ENCODE measurements at places on chromosomes 6 and 20.

DNA sequence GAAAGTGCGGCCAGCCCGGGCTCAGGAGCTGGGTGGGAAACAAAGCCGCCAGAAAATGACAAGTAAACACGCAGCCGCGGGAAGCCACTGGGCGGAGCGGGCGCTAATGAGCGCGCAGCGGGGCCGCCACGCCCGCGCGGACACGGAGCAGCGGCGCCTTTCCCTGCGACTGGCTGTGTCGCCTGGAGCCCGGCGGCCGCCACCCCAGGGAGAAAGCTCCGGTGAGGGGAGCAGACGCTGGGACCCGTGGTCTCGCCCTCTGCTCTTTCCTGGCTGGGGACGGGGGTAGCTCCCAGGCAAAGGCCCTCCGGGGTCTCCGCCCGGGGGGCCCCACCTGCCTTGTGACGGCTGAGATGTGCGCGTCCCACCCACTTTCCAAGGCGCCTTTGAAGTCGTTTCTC is 54.9 kb downstream of the PRR18 start:
- DNase-seq, result peak; percentile 42

- no peak for DNase-seq
Observed at GRCh38 chr20:38649275-38649891, 47.8 kb downstream of the ARHGAP40 start.

GRCh38 chr20:44195605-44196004 is 8.6 kb upstream of the JPH2 start:
- DNase-seq, result no peak

- DNase-seq, result no peak
Observed at GRCh38 chr20:64058536-64058935, 4.5 kb upstream of the TCEA2 start.

DNA sequence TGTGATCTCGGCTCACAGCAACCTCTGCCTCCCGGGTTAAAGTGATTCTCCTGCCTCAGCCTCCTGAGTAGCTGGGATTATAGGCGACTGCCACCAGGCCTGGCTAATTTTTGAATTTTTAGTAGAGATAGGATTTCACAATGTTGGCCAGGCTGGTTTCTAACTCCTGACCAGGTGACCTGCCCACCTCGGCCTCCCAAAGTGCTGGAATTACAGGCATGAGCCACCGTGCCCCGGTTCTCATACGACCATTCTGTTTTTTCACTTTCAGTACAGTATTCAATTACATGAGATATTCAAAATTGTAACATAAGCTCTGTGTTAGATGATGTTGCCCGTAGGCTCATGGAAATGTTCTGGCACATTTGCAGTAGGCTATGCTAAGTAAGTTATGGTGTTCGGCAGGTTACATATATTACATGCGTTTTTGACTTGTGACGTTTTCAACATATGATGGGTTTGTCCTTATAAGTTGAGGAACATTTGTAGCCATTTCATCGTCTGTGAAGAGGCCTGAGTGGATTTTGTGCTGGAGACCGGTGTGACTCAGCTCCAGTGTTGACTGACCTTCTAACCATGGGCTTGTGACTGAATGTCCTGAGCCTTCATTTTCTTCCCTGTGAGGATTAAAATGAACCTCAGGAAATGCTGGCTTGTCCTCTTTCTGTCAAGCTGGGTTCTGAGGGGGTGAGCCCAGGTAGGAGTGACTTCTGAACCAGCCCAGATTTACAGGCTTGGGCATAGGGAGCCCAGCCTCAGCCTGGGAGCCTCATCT is 12.2 kb downstream of the PPARD start:
- DNase-seq, result no peak

GRCh38 chr6:16190214-16190613 is 48.2 kb upstream of the GMPR start:
- no peak for DNase-seq

- DNase-seq, result no peak
Observed at GRCh38 chr20:45975686-45976085, 3.7 kb upstream of the ZNF335 start.

- no peak for DNase-seq
Observed at GRCh38 chr6:79544939-79545450, 7.8 kb upstream of the LCA5 start.

DNA sequence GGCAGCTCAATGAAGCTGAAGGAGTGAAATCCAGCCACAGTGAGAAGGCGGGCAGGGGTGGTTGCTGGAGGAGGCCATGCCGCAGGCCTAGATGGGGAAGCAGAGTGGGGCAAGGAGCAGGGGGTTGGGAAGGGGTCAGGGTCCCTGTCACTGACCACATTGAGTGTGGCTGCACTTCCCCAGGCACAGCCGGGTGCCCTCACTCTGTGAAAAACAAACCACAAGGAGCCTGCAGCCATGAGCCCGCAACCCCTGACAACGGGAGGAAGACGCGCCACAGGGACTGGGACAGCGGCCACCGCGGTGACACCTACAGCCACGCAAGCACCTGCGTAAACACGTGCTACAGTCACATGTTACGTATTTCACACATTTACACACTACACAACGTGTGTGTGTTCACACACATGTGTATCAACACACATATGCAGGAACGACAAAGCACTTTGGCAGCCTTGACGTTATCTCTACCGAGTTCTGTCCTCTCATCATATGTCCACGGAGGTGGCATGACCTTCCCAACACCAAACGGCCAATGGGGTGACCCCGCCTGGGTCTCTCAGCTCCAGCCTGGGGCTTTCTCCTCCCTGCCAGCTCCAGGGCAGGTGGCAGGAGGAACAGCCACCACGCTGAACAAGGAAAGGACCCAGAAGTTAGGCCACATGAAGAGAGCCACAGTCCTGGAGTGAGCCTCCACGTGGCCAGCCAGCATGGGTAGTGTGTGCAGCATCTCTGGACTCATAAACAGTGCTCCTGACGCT is 137.6 kb upstream of the RPS6KA2 start:
- no peak for DNase-seq

- DNase-seq, result no peak
Observed at GRCh38 chr6:6497976-6498375, 90.5 kb upstream of the LY86 start.

- DNase-seq, result no peak
Observed at GRCh38 chr20:7323957-7324356, 556.5 kb downstream of the BMP2 start.

DNA sequence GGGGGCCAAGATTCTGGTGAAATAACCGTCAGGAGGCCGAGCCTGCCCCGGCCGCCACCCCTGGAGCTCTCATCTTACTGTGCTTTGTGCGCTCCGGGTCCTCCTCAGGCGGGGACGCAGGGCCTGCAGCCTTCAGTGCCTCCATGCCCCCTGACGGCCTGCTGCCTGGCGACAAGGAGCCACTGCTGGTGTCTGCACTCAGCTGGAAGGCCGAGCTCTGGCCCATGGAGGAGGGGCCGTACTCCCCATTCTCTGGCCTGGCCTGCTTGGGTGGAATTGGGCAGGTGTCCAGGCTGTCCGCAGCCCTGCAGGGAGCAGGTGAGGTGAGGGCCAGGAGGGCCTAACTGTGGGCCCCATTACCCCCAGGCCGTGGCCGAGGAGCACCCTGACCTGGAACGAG is 5.3 kb downstream of the ZNF512B start:
- no peak for DNase-seq

DNA sequence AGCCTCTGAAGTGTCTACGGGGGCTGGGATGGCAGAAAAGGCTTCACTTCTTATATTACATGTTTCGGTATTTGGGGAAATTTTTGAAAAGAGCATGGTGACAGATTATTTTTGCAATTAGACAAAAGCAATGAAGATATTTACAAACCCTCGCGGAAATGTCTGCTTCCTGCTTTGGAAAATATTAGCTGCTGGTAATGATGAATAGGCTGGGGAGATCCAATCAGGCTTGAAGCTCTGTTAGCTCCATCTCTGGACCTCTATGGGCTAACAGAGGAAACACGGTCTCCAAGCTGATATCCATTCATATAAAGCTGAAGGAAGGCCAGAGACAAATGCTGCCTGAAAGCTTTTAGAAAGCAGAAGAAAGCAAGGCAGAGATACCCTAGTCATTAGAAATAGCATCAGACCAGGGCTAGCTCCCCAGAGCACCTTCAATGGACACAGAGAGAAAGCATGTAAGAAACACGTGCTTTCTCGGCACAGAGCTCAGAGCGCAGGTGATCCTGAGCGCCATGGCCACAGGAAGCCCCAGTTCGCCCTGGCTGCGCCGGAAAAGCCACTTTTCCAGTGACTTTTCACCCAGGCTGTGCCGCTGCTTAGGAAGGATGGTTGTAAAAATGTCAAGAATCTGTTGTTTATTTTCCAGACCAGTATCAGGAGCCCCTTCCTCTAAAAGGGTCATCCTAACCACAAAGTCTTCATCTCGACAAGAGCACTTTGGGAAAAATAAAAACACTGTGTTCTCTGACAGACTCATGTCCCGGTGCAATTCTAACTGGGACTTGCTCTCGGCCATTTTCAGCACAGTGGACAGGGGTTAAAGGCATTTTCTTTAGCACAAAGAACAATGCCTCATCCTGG is 68.5 kb upstream of the NFATC2 start:
- DNase-seq, result no peak
